Activated T-cell treated with anti-CD3 and anti-CD28 coated beads for 24 hours (primary cell): ENCODE measurements at places on chromosomes 6 and 20.

GRCh38 chr6:80091506-80091905 lies 15.0 kb upstream of the BCKDHB start:
- DNase-seq = no peak

DNA sequence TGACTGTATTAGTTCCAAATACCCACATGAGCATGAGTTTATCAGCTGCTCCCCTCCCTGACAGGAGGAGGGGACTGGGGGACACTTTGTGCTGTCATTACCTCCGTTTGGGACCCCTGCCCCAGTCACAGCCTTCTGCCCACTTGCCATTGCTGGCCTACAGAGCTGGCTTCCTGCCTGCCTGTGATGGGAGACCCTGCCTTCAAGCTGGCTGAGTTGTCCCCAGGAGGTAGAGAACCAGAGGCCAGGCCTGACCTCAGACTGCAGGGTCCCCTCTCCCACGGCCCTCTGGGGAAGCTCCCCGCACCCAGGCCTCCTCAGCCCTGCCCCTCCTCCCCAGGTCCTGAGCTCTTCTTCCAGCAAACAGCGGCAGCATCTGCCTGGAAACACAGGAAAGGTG lies 105.5 kb downstream of the JPH2 start:
- DNase-seq = no peak

DNA sequence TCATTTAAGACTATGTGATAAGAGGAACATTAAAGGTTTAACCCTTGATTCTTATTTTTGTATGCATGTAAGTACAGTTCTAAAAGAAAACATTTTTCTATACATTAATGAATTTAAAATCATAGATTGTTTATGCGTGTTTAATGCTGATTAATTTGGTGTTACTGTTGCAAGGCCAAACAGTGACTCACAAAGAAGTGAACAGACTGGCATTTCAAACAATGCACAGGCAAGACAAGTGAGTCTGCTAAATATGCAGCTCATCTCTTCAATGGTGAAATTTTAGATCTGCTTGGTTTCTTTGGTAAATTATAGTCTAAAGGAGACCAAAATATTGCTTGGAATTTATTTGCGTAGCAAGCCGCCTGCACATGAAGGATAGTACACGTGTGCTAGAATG lies 417.4 kb upstream of the SOX4 start:
- no peak for DNase-seq

DNA sequence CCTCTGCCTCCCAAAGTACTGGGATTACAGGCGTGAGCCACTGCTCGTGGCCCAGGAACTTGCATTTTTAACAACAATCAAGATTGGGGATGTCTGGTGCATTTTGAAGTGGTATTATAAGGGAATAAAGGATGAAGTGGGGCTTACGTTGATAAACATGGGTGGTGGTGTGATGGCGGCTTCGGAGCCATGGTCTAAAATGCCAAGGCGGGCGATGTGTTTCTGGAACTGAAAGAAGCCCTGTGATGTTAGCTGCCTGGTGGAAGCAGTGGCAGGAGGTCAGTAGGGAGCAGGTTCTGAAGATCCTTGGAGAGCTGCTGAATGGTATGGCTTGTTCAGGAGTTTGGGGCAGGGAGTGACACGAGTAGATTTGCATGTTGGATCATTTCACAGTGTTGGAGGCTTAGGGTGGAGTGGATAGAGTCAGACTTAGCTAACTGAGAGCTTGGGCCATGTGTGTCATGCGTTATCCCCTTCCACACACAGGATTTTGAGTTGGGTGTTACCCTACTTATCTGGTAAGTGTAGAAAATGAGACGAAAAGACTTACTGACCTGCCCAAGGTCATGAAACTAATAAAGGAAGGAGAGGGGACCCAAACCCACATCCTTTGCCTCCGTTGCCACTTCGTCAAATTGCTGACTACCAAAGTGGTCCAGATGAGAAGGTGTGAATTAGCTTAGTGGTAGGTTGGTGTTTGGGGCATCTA lies 1.5 kb downstream of the NELFCD start:
- no peak for DNase-seq

- DNase-seq = no peak
Observed at GRCh38 chr20:17470521-17470920, 60.7 kb downstream of the BFSP1 start.

- DNase-seq = no peak
Observed at GRCh38 chr6:50935442-50935841, 116.8 kb downstream of the TFAP2B start.

DNA sequence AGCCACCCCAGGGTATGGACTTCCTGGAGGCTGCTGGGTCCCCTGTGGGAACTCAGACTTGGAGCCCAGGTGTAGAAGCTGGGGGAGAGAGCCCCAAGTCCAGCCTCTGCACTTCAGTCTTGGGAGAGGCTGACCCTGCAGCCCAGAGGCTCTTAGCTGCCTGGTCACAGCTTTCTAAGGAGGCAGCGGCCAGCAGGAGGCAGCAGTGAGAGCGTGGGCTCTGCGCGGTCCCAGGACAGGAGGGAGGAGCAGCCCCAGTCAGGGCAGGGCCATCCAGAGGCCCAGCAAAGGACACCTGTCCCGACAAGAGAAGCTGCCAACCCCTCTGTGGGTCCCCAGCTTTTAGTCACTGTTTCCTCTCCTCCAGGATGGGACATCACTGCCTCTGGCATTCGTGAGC lies 9.4 kb downstream of the TREML2 start:
- DNase-seq = no peak

- no peak for DNase-seq
Observed at GRCh38 chr6:30883685-30884520, at the start of gene DDR1. Gene DDR1, plus strand, starts transcription at chr6:30884519. Its CDS starts 4,211 bp downstream, at chr6:30888730.

GRCh38 chr6:163329991-163330390 lies 84.5 kb upstream of the QKI start:
- no peak for DNase-seq

DNA sequence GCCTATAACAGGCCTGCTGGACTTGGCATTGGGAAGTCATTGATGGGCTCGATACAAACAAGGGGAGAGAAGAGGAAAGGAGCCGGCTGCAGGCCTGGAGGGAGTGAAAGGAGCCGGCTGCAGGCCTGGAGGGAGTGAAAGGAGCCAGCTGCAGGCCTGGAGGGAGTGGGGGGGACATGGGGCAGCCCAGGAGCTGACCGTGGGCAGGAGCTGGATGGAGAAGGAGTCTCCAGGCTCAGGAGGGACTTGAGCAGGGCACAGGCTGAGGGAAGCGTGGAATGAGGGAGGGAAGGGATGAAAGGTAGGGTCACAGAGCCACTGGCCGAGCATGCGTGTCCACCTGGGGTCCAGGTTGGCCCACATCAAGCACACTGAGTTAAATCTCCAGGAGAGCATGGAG lies 32.0 kb downstream of the RPP40 start:
- no peak for DNase-seq

- DNase-seq = no peak
Observed at GRCh38 chr6:163579880-163580295, 165.4 kb downstream of the QKI start.

- DNase-seq = no peak
Observed at GRCh38 chr20:11178946-11179654, 505.3 kb upstream of the JAG1 start.

DNA sequence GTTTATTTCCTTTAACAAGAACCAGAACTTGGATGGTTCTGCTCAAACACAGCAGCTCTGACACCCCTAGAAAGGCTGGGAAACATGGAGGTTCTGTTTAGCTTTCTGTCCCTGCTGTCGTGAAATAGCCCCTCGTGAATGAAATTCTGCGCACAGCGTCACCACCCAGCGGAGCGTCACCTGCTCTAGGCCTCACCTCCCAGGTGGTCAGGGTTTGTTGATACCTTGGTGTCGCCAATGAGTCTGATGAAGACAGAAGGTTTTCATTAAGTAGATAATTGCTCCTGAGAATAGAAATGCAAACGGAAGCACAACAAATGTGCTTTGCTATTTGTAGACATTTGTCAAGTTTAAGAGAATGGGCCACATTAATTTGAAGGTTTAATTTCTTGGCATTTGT lies 135.1 kb downstream of the EDN3 start:
- DNase-seq = no peak

GRCh38 chr6:78810698-78811097 lies 56.7 kb upstream of the IRAK1BP1 start:
- DNase-seq = no peak

DNA sequence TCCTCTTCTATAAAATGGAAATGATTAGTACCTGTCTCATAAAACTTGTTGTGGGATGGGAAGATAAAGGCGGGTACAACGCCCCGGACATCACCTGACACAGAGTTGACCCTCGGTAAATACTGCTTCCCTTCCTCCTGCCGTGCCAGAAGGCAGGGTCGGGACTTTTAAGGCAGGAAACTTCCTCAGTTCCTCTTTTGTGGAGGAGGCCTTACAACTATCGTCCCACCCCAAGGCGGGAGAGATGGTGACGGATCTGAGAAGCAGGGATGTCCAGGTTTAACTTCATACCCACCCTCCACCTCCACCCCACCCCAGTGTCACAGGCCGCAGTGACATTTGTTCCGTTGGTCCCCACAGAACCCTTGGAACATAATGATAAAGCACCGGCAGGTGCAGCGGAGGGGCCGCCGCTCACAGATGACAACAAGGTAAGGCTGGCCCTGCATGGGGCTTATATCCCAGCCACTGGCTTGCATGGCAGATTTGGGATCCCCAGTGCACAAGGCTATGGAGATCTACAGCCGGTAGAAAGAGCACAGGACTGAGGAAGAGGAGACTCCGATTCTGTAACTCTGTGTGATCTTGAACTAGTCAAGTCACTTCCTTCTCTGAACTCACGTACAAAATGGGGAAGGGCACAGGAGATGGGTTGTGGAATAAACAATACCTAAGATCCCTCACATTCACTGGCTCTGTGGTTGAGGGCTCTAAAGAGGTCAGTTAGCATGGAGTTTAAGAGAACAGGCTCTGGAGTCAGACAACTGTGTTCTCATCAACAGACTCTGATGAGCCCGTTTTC lies 764 bp downstream of the DNTTIP1 start:
- DNase-seq = no peak

- DNase-seq = no peak
Observed at GRCh38 chr6:139184047-139184446, 49.2 kb downstream of the HECA start.

GRCh38 chr20:22966787-22967464 lies 68.2 kb upstream of the SSTR4 start:
- no peak for DNase-seq

DNA sequence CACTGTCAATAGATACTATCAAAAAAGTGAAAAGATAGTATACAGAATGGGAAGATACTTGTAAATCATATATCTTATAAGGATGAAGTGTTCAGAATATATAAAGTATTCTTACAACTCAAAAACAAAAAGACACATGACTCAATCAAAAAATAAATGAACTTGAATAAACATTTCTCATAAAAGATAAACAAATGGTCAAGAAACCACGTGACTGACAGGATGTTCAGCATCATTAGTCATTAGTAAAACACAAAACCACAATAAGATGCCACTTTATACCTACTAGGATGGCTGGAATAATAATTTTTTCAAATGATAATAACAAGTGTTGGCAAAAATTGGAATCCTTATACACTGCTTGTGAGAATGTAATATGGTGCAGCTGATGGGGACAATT lies 729.1 kb upstream of the HS3ST5 start:
- no peak for DNase-seq

DNA sequence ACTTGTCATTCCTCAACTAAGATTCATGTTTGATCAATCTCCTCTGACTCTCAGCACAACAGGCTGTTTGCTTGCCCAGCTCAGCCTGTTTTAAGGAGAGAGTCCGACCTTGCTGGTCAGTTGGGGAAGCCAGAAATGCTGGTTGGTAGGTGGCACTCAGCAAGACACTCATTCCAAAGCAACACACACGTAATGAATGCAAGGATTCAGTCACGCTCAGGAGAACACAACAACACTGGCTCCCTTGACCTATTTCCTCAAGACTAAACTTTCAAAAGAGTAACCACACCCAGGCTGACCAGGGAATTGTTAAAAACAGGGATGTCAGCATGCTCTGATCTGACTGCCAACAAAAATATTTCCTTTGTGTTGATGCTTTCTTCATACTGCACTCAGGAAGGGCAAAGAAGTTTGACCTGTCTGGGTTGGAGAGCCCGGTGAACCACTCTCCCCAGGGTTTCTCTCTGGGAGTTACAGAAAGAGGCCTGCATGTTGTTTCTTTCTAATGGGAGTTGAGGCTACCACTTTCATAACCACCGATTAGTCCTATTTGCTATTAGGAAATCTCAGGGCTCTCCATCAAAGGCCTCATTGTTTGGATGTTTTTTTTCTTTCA lies 25.6 kb upstream of the PREP start:
- no peak for DNase-seq

GRCh38 chr6:44221961-44222335 lies 1.4 kb upstream of the SLC29A1 start:
- DNase-seq = no peak

- DNase-seq = no peak
Observed at GRCh38 chr6:20960067-20960466, 425.8 kb downstream of the CDKAL1 start.

DNA sequence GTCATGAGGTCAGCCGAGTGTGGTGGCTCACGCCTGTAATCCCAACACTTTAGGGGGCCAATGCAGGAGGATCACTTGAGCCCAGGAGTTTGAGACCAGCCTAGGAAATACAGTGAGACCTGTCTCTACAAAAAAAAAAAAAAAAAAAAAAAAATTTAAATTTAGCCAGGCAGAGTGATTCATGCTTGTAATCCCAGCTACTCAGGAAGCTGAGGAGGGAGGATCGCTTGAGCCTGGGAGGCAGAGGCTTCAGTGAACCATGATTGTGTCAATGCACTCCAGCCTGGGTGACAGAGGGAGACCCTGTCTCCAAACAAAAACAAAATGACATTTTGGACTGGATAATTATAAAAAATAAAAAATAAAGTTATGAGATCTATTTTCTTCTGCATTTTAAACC lies 56.2 kb downstream of the ADGRF1 start:
- DNase-seq = no peak

DNA sequence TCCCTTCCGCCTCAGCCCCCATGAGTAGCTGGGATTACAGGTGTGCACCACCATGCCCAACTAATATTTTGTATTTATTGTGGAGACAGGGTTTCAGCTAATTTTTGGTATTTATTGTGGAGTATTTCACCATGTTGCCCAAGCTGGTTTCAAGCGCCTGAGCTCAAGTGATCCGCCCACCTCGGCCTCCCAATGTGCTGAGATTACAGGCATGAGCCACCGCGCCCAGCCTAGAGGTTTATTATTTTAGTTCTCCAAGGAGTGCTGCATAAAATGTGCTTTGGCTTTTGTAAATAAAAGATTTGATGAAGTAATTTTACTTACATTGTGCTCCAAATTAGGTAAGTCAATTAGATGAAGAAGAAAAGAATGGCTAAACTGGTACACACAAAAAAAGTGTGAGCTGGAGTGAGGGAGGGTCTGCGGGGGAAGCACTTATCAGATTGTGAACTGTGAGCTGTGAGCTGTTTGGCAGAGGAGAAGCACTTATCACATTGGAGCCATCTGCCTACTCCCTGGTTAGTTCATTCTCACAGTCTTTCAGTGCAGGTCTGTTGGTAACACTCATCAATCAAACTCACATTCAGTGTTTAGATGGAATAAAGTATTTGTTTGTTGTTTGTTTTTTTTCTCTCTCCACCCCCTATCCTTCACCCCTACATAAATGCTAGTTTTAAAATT lies 398.0 kb downstream of the EPHA7 start:
- DNase-seq = no peak

DNA sequence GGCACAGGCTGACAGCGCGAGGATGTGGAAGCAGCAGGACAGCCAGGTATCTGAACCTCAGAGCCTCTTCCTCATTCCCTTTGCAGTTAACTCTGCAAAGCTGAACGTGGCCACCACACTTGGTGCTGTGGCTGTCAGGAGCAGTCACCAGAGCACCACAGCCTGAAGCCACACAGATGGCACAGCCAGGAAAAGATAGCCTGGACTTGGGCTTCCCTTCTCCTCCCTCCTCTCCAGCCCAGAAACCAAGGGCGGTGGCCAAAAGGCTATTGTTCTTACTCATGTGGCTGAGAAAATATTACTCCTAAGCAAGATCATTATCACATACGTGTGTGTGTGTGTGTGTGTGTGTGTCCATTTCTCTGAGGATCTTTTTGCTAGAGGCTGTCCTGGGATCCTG lies 39.8 kb downstream of the CD164 start:
- no peak for DNase-seq
